Stimulated activated CD8-positive, alpha-beta memory T cell treated with anti-CD3 and anti-CD28 coated beads, Interleukin-7, amount 100 ng/mL, for 24 hours (primary cell): ENCODE measurements at places on chromosomes 16 and 17.

DNA sequence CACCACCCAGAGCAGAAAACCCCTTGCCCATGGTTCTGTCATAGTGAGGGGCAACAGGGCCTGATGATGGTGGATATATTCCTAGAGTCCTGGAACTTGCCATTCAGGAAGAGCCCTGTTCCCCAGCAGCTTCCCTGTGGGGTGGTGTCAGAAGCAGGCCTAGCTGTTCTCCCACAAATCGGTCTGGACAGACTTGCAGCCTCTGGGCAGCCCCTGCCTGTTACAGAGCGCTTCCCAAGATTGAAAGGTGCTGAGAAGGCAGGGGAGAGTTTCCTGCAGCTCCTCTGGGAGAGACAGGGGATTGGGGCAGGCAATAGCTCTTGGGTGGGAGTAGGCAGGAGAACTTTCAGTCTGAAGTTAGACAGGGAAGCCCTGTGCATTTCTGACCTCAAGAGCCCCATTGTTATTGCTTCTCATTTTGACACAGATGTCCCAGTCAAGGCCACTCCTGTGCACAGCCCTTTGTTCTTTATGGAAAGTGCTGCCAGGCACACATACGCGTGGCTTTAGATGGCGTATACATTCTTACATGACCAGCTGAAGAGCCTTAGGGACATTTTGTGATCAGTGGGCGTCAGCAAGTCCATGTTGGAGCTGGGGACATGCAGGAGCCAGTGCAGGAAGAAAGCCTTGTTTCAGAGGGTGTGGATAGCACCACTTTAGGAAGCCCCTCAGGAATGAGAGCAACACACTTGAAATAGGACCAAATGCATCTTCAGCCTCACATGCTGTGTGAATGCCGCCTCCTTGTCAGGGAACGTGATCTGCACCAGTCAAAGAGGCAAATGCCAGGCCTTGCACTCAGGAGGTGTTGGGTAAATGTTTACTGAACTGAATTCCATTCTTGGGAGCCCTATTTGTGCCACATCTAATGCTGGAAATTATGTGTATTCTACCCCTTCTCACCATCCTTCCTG, 67.5 kb downstream of the GNAO1 start:
- DNase-seq, result no peak

DNA sequence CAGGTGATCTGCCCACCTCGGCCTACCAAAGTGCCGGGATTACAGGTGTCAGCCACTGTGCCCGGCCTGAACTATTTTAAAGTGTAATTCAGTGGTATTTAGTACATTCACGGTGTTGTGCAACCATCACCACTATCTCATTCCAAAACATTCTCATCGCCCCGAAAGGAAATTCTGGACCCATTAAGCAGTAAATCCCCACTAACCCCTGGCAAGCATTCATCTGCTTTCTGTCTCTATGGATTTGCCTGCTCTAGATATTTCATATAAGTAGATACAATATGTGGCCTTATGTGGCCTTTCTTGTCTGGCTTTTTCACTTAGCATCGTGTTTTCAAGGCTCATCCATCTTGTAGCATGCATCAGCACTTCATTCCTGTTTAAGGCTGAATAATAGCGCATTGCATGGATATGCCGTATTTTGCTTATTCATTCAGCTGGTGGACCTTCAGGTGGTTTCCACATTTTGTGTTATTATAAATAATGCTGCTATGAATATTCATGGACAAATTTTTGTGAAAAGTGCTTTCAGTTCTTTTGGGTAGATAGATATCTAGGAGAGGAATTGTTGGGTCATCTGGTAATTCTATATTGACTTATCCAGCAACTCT, 8.4 kb upstream of the HERPUD1 start:
- no peak for DNase-seq

DNA sequence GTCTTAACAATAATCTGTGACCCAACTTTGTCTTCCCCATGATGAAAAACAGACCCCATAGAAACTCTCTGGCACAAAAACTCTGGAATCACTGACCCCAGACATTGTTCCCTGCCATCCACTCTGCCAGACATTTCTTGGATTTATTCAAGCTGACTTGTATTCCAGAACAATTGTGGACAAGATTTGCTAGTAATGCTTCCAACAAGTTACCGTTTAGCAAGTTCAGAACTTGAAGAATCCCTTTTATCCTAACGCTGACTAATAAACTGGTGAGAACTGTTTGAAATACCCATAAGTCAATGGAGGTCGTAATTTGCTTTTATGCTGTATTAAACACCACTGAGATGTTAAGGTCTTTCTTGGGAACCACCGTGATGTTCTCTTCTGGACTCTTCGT, 10.5 kb downstream of the HSBP1 start:
- no peak for DNase-seq

DNA sequence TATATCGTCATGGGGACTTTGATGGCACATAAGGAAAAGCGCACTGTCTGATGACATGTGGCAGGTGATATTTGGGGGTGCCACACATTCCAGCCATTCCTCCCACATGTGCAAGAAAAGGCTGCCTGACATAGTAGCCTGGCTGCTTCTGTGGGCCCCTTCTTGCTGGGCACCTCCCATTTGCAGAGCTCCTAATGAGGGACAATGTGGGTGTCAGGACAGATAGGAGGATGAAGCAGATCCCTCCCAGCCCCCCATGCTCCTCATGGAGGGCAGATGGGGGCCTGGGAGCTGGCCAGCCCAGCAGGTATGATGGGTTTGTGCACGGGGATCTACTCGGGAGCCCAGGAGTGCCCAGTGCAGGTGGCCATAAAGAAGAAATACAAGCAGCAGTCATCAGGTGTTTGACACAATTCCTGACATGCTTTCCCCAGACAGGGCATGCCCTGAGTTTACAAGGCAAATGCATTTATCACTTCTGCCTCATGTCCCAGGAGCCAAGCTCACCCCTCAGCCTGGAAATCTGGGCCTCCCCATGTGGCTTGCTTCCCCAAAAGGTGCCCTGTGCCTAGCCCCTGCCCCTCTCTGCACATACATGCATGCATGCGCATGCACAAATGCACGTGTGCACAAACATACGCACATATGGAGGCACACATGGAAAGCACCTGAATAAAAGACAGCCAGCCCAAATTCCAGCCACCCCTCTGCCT, 260.6 kb upstream of the RPL38 start:
- DNase-seq, result no peak

DNA sequence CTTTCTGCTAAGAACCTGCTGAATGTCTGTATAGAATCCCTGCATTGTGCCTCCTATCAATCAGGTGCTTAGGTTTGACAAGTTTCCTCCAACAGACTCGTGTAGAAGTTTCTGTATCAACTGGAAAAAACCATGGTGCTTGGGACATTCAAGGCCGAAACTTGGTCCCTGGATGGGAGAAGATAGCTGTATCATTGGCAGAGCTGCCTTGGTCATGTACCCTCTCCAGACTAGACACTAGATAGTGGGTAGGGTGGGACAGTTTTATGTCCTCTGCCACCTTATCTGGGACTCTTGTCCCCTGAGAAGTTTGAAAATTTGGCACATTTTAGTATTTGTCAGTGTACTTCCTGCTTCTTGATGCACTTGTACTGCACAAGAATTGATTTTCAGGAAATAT, 520.8 kb downstream of the WWOX start:
- no peak for DNase-seq

GRCh38 chr16:85048921-85049562, 21.4 kb downstream of the KIAA0513 start:
- DNase-seq, result no peak

DNA sequence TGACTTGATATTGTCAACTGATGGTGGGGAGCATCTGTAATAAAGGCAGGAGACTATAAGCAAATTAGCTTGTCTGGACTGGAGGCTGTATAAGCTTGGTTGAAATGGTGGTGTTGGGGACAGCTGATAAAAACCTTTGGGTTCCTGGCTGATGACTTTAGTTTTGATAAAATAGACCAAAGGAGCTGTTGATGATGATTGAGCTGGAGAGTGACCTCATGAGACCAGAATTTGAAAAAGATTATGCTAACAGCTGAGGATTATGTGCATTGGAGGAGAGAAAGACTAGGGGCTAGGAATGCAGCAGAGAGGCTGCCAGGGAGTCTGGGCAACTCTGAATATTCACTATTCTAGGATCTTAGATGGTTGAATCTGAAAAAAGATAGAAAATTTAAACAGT, 8.7 kb upstream of the CDC27 start:
- no peak for DNase-seq

- no peak for DNase-seq
Measured at GRCh38 chr16:28935346-28935745, 3.6 kb downstream of the CD19 start.

DNA sequence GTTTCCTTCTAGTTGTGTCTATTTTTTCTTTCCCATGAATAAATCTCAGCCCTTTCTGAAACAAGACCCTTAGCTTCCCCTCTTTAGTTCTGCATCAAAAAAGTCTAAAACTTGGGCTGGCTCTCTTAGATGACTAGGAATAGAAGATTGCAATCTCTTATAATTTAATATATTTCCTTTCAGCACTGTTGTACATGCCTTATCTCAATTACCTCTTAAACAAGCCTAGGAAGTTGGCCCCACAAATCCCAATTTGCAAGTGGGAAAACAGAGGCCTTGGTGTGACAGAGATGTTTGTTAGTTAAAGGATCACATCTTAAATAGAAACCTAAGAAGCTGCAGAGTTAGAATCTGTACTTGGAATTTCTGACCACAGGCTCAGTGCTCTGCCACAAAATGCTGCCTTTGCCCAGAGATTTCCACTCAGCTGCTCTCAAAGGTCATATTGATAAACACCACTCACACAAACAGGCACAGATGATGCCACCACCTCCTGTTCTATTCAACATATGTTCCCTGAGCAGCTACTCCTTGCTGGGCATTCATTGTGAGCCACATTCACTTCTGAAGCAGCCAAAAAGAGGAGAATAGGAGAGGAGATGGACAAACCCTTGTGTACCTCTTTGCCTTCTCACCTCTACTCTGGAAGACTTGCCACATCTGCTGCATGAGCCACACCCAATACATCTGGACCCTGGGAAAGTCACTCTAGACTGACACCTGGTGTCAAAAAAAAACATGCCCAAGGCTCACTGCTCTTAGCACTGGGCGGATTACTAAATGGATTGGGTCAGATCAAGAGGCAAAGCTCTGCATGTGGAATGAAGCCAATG, 5.5 kb downstream of the CCDC182 start:
- no peak for DNase-seq

DNA sequence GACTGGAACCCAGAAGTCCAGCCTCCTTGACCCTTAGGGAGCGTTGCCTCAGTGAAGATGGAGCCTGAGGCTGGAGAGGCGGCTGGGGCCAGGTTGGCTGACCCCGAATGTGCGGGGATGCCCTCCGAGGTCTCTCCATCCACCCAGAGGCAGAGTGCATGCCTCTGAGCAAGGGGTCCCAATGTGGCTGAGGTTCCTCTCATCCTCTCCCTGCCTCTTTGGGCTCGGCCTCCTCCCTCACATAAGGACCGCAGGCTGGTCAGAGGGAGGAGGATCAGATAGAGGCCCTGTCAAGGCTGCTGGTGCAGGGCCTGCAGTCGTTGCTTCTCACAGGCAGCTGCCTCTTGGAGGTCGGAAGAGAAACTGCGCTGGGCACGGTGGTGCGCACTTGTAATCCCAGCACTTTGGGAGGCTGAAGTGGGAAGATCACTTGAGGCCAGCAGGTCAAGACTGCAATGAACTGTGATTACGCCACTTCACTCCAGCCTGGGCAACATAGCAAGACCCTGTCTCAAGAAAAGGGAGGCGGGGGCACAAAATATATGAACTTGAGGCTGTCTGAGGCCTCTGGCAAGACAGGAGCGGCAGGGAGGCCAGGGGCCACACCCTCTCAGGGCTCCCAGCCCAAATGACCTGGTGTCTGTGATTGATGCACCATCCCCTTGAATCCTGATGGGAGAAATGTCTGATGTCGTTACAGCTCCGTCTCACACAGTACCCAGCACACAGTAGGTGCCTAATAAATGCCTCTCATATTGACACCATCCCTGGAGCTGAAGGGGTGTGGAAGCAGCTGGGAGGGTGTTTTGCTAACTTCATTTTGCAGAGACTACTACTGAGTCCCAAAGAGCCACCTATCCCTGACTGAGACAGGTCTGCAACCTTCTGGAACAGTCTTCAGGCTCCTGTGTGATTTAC, 220.1 kb upstream of the GSE1 start:
- no peak for DNase-seq

- DNase-seq, result no peak
Measured at GRCh38 chr17:39757176-39757662, 19.5 kb downstream of the GRB7 start.

GRCh38 chr16:9165681-9166080, 74.2 kb downstream of the HAPSTR1 start:
- no peak for DNase-seq

DNA sequence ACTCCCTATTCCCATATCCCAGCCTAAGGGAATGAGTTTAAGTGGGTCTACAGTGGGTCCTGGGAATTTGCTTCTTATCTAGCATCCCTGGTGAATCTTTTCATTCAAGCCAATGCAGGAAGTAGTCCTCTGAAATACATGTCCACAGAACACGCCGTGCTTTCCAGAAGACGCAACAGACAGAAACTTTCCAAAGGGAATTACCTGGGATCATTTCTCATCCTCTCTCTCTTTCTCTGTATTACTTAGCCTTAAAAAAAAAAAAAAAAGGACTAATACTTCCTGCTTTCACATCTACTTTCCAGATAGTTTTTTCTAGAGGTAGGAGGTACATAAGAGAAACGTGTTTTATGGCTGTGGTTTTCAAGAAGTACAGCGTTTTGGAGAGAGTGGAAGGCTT, 499.0 kb downstream of the MAF start:
- no peak for DNase-seq

GRCh38 chr17:59899099-59899498, 6.2 kb downstream of the RPS6KB1 start:
- DNase-seq, result no peak

DNA sequence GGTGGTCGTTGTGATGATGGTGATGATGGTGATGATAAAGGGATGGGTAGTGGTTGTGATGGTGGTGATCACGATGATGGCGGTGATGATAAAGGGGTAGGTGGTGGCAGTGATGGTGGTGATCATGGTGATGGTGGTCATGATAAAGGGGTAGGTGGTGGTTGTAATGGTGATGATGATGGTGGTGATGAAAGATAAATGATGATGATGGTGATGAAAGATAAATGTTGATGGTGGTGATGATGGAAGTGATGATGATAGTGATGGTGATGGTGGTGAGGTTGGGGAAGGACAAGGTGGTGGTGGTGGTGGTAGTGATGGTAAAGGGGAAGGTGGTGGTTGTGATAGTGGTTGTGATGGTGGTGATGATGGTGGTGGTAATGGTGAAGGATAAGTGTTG, 13.9 kb downstream of the CDH5 start:
- no peak for DNase-seq
